ENCODE measurements at places on chromosomes 12 and 14.

DNA sequence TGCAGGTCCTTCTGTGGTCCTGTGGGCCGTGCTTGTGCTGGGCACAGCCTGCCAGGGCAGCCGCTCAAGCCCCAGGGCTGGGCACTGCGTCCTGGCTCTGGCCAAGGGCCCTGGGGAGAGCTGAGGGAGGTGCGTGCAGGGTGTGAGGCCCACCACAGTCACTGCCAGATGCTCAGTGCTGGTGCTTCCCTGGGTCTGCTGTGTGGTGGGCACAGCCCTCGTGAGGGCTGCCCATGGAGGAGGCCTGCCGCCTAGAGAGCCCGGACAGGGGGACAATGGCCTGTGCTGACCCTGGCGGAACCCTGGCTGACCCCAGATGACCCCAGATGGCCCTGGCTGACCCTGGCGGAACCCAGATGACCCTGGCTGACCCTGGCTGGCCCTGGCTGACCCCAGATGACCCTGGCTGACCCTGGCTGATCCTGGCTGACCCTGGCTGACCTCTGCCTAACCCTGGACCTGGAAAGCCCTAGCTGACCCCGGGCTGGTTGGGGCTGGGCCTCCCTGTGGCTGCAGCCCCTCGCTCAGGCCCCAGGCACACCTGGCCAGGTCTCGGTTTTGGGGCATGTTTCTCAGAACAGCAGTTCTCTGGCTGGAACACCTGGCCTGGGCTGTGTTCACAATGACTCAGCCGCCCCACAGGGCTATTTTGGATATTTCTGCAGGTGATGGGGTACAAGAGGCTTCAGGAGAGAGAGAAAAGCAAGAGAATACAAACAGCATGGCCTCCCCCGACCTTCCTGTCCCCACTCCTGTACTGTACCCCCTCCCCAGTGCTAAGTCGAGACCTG lies 55.4 kb downstream of the TMEM121 start:
- no peak for DNase-seq

- DNase-seq, result no peak
Observed at GRCh38 chr14:69789118-69789640, 7.9 kb downstream of the SLC10A1 start.

- DNase-seq, result no peak
Observed at GRCh38 chr12:71865757-71866536, 26.4 kb downstream of the TBC1D15 start.

- no peak for DNase-seq
Observed at GRCh38 chr12:64669270-64669842, 59.1 kb downstream of the RASSF3 start.

DNA sequence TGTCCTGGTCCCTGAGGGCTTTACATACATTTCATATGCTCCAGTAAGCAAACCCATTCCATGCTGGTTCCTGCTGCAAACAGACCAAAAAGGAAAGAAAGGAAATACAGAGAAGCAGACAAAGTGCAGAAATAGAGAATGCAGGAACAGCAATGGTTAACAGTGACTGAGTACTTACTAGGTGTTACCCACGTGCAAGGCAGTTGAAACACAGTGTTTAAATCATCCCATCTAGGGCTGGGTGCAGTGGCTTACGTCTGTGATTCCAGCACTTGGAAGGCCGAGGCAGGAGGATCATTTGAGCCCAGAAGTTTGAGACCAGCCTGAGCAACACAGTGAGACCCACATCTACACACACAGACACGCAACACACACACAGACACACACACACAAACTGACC lies 21.2 kb upstream of the NINJ2 start:
- DNase-seq, result no peak

GRCh38 chr12:52361553-52361952 lies 5.7 kb downstream of the KRT85 start:
- DNase-seq, result no peak

GRCh38 chr12:124481257-124481750 lies 86.1 kb downstream of the NCOR2 start:
- DNase-seq, result no peak

DNA sequence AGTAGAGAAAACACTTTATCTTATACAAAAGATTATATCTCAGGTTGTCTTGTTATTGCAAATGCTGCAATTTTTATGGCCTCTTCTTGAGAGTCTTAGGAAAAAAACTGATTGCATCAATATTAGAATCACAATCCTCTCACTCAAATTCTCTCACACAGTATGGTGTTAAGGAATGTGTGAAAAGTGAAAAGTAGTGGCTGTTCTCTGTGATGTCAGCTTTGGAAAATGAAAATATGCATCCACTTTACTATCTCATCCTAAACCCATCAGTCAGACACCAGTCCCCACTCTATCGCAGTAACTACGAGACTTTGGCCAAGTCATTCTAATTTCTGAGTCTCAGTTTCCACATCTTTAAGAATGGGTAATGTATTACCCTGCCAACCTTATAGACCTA lies 32.6 kb upstream of the NTF3 start:
- DNase-seq, result no peak

DNA sequence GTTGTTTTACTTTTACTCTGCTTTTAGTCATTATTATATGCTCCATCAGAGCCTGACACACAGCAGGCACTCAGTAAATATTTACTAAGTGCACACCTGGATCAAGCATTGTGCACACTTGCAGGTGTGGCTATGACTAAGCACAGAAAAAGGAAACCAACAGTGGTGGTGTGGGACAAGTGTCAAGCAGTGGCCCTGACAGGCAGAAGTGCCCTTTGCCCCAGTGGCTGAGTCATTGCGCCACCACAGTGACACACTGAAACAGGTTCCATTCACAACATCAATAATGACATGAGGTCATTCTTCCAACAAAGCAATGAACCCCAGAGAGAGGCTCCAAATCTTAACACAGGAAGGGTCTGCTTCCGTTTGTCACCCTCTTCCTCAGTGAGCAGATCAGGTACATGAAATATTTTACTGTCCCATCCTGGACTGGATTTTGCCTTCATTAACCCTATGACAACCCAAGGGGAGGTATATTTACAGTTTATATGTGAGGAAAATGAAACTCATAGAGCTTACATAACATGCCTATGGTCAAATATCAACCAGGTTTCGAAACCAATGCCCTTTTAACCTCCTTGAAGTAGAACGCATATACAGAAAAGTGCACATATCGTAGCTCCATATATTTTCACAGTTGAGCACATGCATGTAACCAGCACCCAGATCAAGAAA lies 82.6 kb upstream of the GTF2A1 start:
- DNase-seq, result peak; percentile 38

GRCh38 chr14:33273978-33274377 lies 335.3 kb downstream of the NPAS3 start:
- no peak for DNase-seq

DNA sequence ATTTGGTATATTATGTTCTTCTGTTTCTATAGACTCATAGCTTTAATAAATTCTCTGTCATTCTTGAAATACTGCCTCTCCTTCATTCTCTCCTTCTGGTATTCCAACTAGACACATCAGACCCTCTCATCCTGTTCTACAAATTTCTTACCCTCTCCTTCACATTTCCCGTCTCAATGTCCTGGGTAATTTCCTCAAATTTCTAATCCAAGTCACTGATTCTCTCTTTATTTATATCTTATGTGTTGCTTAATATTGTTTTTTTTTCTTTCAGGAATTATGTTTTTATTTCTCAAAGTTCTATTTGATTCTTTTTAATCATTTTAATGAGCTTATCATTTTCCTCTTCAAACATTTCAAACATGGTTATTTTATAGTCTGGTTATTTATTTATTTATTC lies 94.0 kb downstream of the RALGAPA1 start:
- no peak for DNase-seq

GRCh38 chr14:100875861-100876590 lies 27.5 kb downstream of the RTL1 start:
- DNase-seq, result no peak

DNA sequence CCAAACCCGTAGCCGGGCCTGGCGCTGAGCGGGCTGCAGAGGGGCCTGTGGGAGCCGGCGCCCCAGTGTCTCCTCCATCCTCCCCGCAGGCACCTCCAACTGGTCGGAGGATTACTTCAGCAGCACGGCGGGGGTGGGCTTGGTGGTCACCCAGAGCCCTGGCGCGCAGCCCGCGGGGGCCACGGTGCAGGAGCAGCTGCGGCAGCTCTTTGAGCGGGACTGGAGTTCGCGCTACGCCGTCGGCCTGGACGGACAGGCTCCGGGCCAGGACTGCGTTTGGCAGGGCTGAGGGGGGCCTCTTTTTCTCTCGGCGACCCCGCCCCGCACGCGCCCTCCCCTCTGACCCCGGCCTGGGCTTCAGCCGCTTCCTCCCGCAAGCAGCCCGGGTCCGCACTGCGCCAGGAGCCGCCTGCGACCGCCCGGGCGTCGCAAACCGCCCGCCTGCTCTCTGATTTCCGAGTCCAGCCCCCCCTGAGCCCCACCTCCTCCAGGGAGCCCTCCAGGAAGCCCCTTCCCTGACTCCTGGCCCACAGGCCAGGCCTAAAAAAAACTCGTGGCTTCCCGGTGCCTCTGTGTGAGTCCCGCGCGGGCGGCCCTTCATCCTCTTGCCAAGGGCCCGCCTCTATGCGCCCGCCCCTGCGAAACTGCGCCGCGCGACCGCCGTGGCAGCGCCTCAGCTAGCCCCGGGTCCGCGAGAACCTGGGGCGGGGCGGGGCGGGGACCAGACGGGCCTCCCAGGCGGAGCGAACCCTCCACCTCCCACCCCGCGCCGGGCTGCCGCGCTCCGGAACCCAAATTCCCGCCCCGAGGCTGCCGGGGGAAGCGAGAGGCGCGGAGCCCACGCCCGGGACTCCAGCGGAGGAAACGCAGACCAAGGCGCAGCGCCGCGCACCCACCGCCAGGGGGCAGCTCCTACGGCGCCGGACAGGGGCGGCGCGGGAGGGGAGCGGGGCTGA lies 8.3 kb downstream of the PLD4 start:
- DNase-seq, result peak; percentile 84

GRCh38 chr12:84875241-84875640 lies 37.4 kb downstream of the SLC6A15 start:
- no peak for DNase-seq

GRCh38 chr14:103318750-103319419 lies 15.2 kb upstream of the EIF5 start:
- DNase-seq, result no peak

GRCh38 chr14:101004176-101004575 lies 100.7 kb upstream of the RTL1 start:
- DNase-seq, result no peak

DNA sequence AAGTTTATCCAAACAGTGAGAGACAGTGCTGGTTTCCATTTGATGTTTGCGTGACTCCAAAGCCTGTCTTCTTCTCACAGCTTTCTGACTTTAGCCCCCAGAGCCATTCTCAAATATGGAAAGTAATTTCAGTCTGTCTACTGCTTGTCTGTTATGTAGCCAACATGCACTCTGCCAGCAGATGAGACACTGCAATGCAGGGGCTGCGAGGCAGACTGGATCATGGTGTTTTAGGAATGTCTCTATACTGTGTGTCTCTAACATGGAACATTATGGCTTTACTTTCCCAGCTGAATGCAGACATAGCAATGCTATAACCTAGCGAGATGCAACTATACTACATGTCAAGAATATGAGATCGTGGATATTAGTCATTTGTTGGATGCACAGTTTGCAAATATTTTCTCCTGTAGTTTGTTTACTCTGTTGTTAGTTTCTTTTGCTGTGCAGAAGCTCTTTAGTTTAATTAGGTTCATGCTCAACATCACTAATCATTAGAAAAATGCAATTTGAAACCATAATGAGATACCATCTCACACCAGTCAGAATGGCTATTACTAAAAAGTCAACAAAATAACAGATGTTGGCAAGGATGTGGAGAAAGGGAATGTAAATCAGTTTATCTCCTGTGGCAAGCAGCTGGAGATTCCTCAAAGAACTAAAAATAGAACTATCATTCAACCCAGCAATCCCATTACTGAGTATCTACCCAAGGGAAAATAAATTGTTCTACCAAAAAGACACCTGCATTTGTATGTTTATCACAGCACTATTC lies 235.8 kb upstream of the TMTC1 start:
- no peak for DNase-seq

- DNase-seq, result no peak
Observed at GRCh38 chr12:111748151-111748672, 18.5 kb upstream of the ALDH2 start.

DNA sequence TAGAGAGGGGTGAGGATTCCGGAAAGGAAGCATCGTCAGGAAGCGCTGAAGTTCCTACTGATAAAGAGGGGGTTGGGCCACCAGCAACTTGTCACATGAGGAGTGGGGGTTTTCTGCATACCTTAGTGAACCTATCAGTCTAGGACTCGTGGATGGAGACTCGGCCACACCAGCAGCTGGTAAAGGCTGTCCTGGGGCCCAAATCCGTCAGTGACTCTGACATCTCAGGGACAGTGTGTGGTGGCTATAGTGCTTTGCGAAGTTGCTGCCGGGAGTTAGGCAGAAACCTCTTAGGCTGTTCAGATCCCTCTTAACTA lies 16.4 kb downstream of the RNASE2 start:
- DNase-seq, result no peak

- no peak for DNase-seq
Observed at GRCh38 chr14:103294091-103294490, 39.9 kb upstream of the EIF5 start.

- no peak for DNase-seq
Observed at GRCh38 chr14:87079416-87079815, 913.6 kb downstream of the GALC start.

DNA sequence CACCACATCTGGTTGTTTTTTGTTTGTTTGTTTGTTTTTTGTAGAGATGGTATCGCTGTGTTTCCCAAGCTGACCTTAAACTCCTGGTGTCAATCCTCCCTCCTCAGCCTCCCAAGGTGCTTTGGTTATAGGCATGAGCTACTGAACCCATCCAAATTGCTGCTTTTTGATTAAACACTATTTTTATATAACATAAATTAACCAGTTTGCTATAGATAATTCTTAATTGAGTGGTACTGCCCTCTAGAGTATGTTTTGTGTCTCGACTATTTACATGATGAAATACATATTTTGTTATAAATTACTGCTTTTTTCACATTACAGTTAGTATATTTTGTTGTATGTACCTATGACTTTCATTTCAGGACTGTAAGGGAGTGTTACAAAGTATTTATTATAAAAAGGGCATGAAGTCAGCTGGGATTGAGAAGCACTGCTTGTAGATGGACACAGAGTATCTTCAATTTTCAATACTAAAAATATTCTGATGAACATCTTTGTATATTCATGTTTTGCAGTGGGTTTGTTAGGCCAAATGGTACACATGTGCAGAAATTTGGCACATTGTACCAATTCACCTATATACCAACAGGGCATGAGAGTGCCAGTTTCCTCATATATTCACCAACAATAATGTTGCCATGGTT lies 14.9 kb upstream of the SCAF11 start:
- DNase-seq, result no peak

- DNase-seq, result no peak
Observed at GRCh38 chr14:51310505-51310944, 70.5 kb downstream of the TMX1 start.

DNA sequence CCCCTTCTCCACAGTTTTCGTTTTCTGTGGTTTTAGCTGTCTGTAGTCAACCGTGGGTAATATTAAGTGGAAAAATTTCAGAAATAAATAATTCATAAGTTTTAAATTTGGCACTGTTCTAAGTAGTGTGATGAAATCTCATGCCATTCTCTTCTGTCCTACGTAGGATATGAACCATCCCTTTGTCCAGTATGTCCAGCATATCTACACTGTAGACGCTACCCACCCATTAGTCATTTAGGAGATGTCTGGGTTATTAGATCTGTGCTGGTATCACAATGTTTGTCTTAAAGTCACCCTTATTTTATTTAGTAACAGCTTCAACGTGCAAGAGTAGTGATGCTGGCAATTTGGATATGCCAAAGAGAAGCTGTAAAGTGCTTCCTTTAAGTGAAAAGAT lies 44.7 kb downstream of the ATF7IP start:
- DNase-seq, result no peak

GRCh38 chr12:21940549-21941505 lies at the start of gene ABCC9:
Gene ABCC9, minus strand, starts transcription at chr12:21941426. Its CDS starts 4,752 bp downstream, at chr12:21936674.
- DNase-seq, result no peak

Measured in stimulated activated CD4-positive, alpha-beta T cell treated with anti-CD3 and anti-CD28 coated beads, Interleukin-12 subunit alpha, Interleukin-12 subunit beta, amount 100 ng/mL, for 48 hours (primary cell).